ENCODE measurements at places on chromosomes 4 and X.

GRCh38 chr4:166065324-166065723 lies 192.3 kb downstream of the TLL1 start:
- DNase-seq: no peak

DNA sequence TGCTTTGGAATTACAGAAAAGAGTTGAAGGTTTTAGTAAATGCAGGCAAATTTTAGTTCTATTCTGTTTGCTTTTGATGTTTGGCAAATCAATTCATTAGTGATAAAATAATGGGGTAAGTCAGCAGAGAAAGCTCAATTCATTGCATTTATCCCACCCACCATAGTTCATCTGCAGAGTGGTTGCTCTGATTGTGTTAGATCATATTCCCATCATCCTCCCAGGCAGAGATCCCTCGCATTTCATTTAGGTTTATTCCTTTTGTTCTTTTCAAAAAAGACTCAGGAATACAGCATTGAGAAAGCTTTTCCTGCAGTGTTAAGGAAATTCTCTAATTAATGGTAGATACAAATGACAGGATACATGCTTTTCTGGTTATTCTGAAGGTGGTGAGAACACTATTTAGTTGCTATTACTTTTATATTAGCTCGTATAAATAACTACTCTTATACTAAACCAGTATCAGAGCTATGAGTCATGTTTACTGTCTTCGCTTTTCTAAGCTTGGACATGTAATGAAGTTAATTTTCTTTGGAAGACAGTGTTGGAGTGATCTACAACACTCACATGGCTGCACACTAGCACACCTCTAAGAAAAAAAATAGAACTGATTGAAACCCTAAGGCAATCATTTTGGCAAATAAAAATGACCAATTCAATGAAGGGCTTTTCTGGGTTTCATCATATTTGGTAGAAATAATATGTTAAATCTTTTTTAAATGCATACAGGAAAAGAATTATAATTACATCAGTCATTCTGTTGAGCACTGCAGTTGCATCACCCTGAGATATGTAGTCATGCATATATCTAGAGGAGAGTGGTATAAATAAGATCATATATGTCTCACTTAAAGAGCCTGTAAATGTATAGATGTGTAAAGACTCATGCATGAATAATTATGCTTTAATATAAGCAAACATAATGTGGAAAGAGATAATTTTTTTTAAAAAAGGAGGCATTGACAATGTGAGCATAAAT lies 351.6 kb downstream of the PCDH7 start:
- no peak for DNase-seq

DNA sequence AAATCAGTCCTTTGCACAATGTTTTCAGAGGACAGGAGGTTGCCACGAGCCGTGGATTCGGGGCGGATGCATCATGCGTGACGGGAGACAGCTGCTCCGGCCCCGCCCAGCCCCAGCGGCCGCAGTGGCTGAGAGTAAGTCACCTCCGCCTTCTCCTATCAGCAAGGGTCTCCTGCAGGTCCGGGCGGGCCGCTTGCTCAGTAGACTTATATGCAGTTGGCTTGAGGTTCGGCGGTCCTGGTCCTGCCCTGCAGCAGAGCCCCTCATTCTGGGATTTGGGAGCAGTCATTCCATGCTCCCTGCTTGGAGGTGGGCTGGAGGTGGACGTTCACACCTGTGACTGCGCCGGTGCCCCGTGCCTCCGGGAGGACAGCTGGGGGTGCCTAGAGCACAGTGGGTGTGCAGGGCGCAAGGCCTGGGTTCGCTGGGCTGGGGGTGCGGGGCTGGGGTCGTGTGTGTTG lies 86.3 kb upstream of the ADRA2C start:
- no peak for DNase-seq

GRCh38 chr4:39232100-39232499 lies 49.8 kb downstream of the WDR19 start:
- DNase-seq: no peak

- DNase-seq: peak; percentile 16
Measured at GRCh38 chrX:105282077-105282476, 61.6 kb upstream of the TEX13A start.

GRCh38 chr4:38672397-38673129 lies 8.6 kb downstream of the KLF3 start:
- DNase-seq: no peak

GRCh38 chrX:2955281-2955680 lies 26.1 kb upstream of the ARSD start:
- no peak for DNase-seq

- DNase-seq: peak; percentile 51
Measured at GRCh38 chr4:156556336-156556735, 415.3 kb downstream of the PDGFC start.

DNA sequence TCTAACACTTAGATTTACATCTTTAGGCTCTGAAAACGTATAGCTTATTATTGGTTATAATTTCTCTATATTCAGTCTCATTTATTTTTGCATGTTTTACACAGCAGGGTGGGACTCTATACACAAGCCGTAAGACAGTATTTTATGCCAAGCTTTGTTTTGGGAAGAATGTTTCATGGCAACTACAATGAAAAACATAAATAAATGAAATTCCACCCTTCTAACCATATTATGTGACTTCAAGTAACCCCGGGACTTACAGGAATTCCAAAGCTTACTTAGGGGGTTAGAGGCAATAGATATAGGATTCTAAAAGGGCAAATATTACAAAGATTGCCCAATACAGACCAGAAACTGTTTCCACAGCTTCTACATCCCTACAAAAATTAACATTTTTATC lies 370.9 kb downstream of the PRR32 start:
- DNase-seq: no peak

DNA sequence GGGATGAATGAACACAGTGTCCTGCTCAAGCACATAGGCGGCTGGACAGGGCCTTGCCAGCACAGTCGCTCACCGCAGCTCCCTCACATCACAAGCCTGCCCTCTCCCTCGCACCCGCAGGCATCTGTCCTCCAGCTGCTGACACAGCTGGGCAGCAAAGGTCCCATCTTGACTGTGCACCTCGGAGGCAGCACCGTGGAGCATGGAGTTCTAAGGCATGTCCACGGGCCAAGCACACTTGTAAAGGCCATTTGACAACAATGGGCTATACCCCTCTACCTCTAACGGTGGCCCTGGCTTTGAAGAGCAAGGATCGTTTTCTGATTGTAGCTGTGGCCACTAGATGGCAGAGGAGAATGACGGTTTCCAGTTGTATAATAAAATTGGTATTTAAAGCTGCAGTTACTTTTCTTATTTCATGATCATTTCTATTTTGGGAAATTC lies 53.8 kb downstream of the APLN start:
- DNase-seq: peak; percentile 17

DNA sequence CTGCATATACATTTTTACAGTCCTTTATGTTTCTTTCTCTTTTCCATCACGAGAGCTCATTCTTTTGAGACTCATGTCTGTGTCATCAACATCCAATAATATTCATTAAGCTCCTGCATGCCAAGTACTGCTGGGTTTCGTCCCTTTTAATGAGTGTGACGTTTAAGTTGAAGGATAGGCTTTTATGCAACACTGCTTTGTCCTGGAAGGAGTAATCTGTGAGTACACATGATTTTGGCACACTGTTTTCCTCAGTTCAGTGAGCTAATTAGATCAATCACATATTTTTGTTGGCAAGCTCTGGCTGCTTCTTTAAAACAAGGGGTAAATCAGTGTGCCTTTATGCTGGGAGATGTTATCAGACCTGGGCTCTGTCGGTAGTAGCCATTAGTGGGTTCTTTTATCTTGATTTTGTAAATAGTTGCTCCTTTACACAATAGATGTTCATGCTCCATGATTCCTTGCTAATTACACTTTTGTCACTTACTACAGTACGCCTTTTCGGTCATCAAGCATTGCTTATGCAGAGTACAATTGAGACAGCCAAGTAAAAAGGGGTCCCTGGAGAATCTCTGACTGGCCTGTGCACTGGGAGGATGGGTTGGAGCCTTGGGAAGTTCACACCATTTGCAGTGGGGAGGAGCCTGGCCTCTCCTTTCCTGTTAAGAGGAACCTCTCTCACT lies 132.6 kb downstream of the FHIP1A start:
- peak; percentile 79 for DNase-seq

- DNase-seq: no peak
Measured at GRCh38 chr4:38026158-38026740, 66.1 kb downstream of the PTTG2 start.

GRCh38 chr4:52110171-52110570 lies 59.1 kb downstream of the SPATA18 start:
- peak; percentile 50 for DNase-seq

GRCh38 chr4:101175896-101176676 lies 171.2 kb downstream of the PPP3CA start:
- DNase-seq: no peak

DNA sequence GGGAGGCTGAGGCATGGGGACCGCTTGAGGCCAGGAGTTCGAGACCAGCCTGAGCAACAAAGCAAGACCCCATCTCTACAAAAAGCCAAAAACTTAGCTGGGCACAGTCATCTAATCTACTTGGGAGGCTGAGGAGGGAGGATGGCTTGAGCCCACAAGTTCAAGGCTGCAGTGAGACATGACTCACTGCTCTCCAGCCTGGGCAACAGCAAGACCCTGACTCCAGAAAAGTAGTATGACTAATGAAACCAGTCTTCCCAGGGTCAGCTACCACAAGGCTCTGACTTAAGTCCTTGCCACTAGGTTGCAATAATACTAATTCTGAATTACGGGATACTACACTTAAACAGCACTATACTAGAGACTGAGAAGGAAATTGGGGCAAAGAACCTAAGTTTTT lies 33.1 kb downstream of the ERVMER34-1 start:
- DNase-seq: peak; percentile 47

DNA sequence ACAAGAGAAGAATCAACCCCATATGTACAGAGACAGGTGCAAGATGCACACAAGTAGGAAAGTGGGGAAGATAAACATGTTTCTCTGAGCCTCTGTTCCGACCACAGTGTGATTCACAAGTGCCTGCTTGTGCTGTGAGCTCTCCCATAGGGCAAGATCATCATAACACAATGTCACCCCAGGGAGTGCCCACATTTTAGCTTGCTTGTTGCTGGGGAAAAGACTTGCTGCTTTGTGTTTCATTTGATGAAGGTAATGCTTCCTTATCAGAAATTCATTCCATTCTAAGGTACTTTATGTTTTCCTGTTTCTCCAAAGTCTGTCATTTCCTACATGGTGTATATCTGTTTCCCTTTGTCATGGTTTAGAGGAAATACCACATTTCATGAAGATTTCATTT lies 304.5 kb upstream of the DIPK2B start:
- peak; percentile 75 for DNase-seq

GRCh38 chr4:25330905-25331808 lies 18.6 kb downstream of the ZCCHC4 start:
- DNase-seq: no peak

DNA sequence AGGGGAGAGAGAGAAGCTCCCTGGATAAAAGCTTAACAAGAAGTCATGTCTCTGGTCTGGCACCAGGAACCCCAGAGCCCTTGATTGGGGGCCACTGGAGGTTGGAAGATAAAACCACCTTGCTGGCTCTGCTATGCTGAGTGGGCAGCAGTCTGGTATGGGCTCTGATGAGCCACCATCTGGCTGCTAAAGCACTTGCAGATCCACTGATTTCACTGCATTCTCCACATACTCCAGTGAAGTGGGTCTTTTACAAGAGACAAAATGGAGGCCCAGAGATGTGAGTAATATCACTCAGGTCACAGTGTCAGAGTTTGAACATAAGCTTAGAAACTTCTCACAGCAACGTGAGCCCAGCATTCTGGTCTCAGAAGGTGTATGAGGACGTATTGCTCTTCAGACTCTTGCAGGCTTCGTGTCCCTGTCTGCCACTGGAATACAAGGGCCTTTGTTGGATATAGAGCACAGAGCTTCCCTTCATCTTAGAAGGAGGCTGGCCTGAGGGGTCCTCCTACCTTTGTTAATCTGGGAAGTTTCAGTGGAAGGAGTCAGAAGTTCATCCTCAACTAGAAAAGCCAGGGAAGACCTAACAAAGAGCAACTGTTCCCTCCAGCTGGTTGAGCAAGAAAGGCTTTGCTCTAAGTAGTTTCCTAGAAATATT lies 11.8 kb downstream of the CLDN2 start:
- DNase-seq: peak; percentile 36

GRCh38 chrX:332496-332860 lies 13.9 kb upstream of the GTPBP6 start:
- no peak for DNase-seq

GRCh38 chr4:154714339-154715040 lies 29.3 kb upstream of the LRAT start:
- DNase-seq: no peak

DNA sequence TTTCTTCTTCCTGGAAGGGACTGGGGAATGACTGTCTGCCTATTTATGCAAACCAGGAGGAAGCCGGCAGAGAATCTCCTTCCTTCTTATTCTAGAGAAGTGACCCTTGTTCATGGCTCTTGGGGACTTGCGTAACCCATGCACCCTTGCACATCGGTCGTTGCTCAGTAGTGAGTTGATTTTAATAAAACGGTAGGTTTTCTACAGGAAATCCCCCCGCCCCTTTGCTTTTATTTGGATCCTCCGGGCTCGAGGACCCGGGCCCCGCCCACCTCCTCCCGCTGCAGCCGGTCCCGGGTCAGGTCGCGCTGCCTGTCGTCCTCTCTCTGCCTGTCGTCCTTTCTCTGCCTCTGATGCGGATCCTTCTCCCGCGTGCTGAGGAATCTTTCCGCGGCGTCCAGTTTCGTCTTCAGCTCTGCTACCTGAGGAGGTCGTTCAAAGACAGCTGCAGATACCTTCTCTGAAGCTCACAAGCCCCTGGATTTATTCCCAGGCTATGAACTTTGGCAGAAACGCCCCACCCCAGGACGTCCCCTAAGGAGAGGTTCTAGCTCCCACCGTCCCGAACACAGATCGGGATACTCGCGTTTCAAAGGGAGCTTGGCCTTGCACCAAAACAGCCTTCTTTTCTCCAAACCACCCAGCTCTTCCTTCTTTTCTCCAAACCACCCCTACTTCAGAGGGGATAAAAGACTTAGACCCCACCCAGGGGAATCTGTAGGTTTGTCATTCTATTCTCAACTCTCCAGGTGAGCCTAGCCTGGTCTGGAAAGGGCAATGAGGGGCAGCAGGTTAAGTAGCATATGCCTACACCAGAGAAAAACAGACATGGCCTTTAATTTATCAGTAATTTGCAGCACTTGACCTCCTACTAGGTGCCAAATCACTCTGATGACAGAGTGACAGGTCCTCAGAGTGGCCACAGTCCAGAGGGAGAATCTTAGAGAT lies 7.0 kb downstream of the TNIP3 start:
- peak; percentile 47 for DNase-seq

GRCh38 chr4:153181700-153182099 lies 22.5 kb upstream of the TRIM2 start:
- no peak for DNase-seq

- no peak for DNase-seq
Measured at GRCh38 chr4:71550220-71551165, 211.7 kb downstream of the SLC4A4 start.

DNA sequence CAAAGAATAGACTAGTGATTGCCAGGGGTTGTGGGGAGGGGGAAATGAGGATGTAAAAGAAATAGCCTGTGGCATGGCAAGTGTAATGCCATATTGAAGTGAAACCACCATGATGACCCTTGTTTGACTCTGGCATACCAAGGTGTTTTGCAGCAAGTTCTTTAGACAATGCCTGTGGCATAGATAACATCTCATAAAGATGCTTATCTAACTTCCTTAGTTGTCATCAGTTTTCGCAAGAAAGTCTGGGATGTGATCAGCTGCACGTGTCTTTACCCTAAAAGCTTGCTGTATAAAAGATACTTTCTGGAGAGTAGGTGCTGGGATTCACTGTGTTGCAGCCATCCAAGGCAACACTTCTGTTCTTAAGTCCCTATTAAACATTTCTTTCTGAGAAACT lies 176.1 kb upstream of the MAGEB16 start:
- DNase-seq: no peak

- DNase-seq: no peak
Measured at GRCh38 chr4:4663028-4663427, 121.2 kb upstream of the STX18 start.

Measured in foreskin fibroblast (primary cell).